SJSA1 (cell line): ENCODE measurements at places on chromosomes 4 and X.

DNA sequence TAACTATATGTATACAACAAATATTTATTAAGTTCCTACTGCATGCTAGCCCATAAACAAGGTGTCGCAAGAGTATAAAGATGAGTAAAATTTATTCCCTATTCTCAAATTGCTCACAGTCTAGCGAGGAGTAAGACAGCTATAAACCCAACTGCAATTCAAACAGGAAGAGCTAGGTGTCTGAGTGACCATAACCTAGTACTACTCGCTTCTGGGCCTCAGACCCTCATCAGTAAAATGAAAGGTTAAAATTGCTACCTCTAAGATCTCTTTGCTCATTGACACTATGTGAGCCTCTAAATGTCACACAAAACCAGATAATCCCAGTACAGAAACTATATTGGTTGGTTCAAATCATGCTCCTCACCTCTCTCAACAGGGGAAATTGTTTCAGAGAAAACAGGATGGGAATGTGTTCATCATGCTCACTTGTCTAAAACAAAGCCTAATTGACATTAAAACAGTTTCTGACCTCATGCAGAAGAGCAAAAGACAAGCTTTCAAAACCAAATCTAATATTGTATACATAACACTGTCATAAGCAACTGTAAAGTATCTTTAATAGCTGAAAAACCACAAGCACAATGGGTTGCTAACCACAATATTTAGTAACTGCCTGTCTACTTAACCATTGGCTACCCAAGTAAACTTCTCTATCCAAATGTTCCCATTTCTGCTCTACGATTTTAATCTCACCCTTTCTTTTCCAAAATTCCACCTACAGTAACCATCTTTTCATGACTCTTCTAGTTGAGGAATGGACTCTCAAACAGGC, 264.6 kb upstream of the FMR1 start:
- no peak for DNase-seq

DNA sequence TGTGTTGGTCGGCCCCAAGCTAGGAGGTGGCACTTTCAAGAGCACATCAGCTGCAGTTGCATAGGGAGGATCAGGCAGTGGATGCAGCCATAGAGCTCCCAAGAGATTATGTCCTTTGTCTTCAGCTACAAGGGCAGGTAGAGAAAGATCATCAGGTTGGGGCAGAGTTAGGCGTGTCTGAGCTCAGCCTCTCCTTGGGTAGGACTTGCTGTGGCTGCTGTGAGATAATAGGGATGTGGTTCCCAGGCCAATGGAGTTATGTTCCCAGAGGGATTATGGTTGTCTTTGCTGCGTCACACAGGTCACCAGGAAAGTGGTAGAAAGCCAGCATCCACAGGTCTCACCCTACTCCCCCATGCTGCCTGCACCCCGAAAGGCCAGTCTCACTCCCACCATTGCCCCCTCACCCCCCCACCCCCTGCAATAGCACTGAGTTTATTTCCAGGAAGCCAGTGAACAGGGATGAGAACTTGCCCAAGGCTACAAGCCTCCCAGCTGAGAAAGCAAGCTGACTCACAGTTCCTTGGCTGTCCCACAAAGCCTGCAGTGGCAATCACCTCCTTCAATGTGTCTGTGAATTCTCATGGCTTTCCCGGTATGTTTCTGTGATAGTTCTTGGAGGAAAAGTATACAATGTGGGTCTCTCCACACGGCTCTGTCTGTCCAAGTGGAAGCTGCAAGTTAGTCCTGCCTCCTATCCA, 148.4 kb downstream of the STPG2 start:
- no peak for DNase-seq

GRCh38 chr4:186770481-186771175, 47.0 kb upstream of the FAT1 start:
- DNase-seq = peak; percentile 74

DNA sequence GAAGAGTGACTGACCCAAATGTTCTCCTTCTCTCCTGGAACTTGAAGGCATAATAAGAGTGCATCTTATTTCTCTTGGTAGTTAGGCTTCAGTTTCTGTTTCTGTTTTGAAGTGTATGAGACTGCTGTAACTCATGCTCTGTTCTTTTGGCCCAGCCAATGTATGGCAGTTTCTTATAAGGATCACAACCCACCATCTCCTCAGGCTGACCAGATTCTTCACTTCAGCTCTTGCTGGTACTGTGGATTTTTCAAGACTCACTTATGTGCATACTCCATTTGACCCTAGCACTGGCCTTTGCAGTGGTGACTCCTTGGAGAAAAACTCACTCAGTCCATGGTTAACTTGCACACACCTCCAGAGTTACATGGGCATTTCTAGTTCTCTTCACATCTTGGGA, 9.6 kb upstream of the YTHDC1 start:
- no peak for DNase-seq

- DNase-seq = peak; percentile 48
Observed at GRCh38 chr4:41146716-41147506, 67.4 kb downstream of the APBB2 start.

DNA sequence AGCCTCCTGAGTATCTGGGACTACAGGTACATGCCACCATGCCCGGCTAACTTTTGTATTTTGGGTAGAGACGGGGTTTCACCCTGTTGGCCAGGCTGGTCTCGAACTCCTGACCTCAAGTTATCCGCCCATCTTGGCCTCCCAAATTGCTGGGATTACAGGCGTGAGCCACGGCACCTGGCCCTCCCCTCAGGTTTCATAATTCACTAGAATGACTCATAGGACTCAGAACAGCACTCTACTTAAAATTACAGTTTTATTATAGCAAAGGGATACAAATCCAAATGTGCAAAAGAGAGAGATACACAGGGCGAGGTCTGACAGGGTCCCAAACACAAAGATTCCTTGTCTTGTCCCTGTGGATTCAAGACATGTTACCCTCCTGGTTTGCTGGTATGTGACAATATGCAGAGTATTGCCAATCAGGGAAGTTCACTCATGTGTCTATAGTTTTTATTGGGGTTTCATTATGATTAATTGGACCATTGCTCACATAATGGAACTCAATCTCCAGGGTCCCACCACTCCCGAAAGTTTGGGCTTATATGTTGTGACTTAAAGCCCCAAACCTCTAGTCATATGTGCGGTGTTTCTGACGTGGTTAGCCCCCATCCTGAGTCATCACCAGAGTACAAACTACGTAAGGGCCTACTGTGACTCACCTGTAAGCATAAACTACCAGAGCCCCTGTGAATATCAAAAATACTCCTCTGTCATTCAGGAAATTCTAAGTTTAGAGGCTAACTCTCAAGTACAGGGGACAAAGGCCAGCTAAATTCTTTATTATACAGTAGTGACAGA, 5.2 kb downstream of the YIPF6 start:
- peak; percentile 4 for DNase-seq

GRCh38 chr4:7632971-7633370, 198.2 kb upstream of the PSAPL1 start:
- DNase-seq = no peak

GRCh38 chrX:153414856-153415510, 3.7 kb downstream of the ZFP92 start:
- DNase-seq = no peak

DNA sequence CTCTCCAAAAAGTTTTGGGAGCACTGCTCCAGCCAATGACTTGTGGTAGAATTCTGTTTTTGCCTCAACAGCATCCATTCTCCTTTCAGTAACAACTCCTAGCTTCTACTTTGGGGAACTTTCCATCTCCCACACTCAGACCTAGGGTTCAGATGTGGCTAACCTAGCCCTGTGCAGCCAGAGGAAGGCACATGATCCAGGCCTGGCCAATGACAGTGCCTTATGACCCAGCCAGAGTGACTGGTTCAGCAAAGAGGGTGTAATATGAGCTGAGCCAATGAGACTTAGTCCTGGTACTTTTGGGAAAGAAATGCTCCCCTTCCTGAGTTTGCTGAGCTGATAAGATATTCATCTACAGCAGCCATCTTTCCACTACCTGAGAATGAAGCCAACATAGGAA, 5.4 kb upstream of the USP46 start:
- no peak for DNase-seq

DNA sequence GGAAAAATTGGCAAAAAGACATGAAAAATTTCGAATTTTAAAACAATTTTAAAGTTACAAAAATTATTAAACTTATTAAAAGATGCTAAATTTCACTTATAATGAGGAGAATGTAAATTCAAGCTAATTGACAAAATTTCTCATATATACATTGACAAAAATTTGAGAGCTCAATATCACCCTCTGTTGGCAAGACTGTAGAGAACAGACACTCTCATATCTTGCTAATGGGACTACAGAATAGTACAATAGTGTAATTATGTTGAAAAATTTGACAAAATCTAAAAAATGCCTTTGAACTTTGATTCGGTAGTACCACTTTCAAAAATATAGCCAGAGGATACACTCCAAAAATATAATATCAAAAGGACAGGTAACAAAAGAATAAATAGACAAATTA, 29.8 kb downstream of the DCAF8L2 start:
- no peak for DNase-seq

GRCh38 chr4:6184169-6184568, 16.2 kb downstream of the JAKMIP1 start:
- no peak for DNase-seq

GRCh38 chrX:78119521-78120227, 15.6 kb downstream of the PGK1 start:
- DNase-seq = no peak

- no peak for DNase-seq
Observed at GRCh38 chrX:54067766-54068165, 23.5 kb upstream of the PHF8 start.

GRCh38 chrX:143466130-143466529, 51.1 kb downstream of the SPANXN3 start:
- DNase-seq = no peak

DNA sequence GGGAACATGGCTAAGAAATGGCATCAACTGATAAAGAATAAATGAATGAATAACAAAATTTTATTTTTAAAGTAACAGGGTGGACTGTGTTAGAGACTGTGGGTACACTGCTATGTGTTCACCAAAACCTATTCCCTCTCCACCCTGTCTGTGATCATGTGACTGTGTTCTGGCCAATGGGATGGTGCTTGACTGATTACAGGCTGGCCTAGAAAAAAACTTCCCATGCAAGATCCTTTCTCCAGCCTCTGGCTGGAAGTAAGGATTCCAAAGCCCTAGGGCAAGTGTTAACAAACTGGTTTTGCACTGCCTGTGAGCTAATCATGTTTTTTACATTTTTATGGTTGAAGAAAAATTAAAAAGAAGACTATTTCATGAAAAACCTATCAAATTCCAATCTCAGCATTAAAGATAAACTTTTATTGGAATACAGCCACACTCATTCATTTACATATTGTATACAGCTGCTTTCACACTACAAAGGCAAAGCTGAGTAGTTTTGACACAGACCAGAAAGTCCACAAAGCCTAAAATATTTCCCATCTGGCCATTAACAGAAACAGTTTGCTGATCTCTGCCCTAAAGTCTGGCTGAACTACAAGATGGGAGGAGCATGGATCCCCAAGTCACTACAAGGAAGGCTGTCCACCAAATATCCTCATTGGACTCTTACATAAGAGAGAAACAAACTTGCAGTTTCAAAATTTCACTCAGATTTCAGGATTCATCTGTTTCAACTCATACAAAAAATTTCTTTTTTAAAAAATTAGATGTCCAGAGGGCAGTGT, 133.2 kb downstream of the ARHGAP6 start:
- no peak for DNase-seq

GRCh38 chrX:129123795-129124194, 399.5 kb downstream of the SMARCA1 start:
- no peak for DNase-seq

DNA sequence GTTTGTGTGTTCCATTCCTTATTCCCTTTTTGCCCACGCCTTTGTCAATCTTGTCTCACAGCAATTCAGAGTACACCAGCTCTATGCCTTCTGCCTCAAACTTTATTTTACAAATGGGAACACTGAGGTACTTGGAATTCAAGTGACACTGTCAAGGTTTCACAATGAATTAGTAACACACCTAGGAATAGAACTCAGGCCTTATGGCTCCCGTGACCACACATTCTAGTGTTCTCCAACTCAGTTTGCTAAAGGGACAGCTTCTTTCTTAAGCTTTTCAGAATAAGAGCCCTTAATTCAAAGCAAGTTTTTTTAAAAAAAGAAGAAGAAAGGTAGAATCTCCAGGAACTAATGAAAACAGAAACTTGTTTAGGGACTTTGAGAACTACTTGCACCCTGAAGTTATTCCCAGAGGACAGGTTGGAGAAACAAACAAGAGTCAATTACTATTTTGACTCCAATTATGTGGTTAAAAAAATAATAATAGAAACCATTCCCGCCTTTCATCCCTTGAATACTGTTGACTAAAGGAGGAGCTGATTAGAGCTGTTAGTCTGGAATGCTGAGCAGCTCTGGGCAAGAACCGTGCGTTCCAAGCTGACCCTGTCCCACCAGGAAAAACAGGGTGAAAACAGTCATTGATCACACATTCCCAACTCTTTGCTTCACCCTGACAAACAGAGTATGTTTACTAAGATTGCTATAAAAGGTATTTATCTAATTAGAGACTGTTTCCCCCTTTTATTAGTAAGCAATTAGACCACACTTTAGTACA, 408.8 kb upstream of the CNKSR2 start:
- no peak for DNase-seq

DNA sequence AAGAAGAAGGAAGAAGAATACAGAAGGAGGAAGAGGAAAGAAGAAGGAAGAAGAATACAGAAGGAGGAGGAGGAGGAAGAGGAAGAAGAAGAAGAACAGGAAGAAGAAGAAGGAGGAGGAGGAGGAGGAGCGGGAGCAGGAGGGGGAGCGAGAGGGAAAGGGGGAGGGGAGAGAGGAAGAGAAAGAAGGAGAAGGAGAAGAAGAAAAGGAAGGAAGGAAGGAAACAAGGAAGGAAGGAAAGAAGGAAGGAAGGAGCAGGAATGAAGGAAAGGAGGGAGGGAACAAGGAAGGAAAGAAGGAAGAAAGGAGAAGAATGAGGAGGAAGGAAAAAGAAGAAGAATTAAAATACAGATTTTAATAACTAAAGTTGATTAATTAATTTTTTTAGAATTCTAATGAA, 82.5 kb upstream of the PTPN13 start:
- DNase-seq = no peak

- no peak for DNase-seq
Observed at GRCh38 chrX:112714357-112714918, 34.7 kb upstream of the LHFPL1 start.

DNA sequence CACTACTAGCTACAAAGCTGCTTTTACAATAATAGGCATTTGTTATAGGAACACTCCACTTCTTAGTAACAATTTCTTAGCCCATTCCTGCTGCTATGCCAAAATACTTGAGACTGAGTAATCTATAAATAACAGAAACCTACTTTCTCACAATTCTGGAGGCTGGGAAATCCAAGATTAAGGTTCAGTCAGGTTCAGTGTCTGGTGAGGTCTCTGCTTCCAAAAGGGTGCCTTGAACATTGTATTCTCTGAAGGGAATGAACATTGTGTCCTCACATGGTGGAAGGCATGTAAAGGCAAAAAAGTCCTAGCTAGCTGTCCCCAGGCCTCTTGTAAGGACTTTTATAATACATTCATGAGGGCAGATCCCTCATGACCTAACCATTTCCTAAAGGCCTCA, 7.0 kb downstream of the SLC9B1 start:
- DNase-seq = no peak
